ENCODE measurements at places on chromosomes 11 and 22.
A peak's percentile ranks its signal among the peaks of the same experiment; 100 is the strongest.

- no peak for DNase-seq
These were observed 26.2 kb upstream of the COMT start for GRCh38 chr22:19915287-19915954.

DNA sequence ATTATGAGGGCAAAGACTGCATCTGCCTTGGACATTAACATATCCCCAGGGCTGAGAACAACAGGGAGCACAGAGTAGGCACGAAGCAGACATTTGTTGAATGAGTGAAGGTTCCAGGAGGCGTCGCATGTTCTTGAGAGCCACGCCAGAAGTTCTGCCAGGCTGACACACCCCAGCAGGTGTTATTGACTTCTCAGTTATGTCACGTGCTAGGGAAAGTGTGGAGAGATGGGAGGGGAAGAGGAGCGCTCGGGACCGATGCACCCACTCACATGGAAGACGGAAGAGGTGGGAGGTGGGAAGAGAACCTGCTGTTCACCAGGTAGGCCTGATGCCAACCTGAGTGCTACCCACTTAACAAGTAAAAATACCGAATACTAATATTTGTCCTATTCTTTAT is 232.8 kb downstream of the LARGE1 start:
- no peak for DNase-seq

GRCh38 chr11:2799881-2800654 is 85.5 kb downstream of the CDKN1C start:
- DNase-seq = no peak

- DNase-seq = no peak
These were observed 394 bp downstream of the KIAA1671 start for GRCh38 chr22:24952837-24953383.

DNA sequence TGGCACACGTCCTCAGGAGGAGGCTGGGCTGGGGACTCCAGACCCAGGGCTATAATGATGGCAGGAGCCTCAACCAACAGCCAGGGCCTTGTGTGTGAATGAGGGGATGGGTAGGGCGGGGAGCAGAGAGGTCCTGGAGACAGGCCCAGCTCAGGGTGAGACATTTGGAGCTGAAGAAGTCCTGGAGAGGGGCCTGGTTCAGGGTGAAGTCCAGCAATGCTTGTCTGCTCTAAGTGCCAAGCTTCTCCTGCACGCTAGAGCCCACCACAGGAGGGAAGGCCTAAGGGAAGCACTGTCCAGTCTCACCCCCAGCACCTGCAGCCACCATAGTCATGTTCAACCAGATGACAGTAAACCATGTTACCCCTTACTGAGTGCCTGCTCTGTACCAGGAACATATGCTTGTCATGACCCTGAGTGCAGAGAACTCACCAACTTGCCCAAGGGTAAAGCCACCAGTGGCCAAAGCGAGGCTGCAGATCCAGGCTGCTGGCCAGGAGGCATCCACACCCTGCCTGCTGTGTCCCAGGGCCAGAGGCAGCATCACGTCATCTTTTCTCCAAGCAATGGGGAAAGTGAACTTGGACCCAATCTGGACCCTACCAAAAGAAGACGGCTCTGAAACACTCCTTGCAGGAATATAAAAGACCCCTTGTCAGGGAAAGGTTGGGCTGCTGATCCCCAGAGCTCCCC is 24.0 kb downstream of the LMO1 start:
- DNase-seq = no peak

GRCh38 chr11:70495351-70496310 is 97.3 kb downstream of the CTTN start:
- no peak for DNase-seq

GRCh38 chr11:75718419-75719339 is 1.0 kb downstream of the MOGAT2 start:
- DNase-seq = no peak

DNA sequence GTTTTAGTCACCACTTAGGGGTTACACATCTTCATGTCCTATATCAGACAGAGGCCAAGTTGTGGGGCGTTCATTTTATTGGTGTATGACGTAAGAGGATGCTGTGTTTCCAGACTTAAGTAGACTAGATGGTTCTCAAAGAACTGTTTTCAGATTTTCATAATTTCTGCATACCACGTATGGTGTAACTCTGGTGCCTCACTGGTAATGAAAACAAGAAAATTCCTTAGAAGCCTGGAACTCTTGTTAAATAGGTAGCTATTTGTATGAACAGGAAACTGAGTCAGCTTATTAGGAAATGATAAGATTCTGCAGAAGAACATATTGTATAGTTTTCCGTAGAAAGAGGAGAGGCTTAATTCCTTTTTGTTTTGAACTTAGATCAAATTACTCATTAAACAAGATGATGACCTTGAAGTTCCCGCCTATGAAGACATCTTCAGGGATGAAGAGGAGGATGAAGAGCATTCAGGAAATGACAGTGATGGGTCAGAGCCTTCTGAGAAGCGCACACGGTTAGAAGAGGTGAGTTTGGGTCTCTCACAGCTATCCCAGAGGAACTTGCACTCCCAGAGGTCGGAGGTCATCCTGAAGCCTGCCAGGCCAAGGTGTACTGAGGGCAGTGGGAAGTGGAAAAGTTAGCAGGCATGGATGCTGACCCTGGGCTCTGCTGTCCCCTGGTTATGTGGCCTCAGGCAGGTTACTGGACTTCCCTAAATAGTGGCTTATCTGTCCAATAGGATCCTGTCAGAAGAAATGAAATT is 3.9 kb downstream of the CDC45 start:
- DNase-seq = no peak

DNA sequence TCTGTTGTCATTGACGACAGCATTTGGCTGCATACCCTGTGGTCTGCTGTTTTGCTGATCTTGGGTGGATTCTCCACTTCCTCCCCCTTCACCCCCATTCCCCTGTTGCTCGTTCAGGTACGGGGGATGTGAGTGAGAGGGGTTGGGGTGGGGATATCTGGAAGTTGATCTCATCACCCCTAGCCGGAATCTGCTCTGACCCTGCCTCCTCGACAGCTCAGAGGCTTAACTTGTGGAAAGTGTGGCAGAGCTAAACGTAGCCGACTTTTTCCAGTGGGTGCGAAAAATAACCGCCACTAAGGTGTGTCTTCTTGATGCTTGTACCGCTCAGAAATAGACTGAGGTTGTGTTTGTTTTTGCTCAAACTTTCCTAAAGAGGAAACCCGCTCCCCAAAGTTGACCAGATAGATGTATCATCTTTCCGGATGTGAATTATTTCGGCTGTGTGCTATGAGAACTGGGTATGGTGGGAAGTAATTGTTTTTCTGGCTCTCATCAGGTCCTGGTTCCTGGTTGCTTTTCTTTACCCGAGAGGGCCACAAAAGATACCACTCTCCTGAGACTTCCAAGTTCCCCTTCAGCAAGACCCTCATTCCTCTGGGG is 6.6 kb downstream of the ZBTB16 start:
- DNase-seq = no peak

- no peak for DNase-seq
These were observed 33.0 kb downstream of the DDX6 start for GRCh38 chr11:118757876-118758399.

DNA sequence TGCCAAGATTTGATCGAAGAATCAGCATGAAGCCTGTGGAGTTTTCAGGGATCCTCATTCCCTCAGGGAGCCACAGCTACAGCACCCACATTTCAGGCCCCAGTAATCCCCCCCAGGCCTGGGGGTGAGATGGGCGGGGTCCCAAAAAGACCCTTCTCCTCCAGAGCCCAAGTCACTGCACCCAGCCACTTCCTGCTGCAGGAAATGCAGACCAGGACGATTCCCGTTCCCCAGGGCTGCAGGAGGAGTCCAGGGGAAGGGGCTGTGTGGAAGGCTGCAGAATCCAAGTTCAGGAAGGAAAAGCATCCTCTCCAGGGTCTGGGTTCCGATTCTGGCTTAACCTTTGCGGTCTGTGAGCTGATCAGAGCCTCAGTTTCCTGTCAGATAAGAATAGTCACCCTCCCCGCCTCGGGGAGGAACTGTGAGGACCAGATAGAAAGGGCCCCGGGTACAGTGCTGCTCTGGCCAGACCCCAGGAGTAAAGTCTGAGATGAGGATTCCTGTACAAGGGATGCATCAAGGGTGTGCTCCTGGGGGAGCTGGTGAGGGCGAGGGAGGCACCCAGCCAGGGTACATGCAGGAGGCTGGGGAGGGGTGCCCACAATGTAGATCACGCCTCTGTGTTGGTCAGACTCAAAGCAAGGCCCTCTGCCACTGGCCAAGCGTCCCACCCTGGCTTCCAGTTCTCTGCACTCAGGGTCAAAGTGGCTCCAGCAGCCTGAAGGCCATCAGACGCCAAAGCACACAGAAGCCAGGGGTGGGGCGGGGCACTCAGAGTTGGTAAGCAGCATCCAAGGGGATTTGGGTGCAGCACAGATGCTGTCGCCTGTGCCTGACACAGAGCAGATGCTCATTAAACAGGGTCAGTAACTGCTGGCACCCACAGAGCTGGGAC is 30.1 kb upstream of the TP53I11 start:
- no peak for DNase-seq

- peak; percentile 12 for DNase-seq
These were observed 514 bp upstream of the HDAC10 start for GRCh38 chr22:50251477-50252081.

DNA sequence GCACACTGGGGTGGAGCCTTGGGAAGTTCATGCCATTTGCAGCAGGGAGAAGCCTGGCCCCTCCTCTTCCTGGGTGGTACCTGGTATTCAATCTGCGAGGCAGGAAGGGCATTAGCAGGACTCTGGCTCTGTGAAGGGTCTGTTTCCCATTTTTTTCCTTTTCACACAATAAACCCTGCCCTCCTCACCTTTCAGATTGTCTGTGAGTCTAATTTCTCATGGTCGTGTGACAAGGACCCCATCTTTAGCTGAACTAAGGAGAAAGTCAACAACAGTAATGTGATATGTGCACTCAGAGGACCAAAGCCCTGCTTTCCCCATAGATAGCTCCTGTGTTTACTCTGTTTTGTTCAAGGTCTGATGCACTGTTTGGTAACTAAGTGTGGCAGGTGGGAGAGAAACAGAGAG is 26.6 kb upstream of the CASP4 start:
- DNase-seq = no peak

- DNase-seq = no peak
These were observed 21.7 kb upstream of the IFITM3 start for GRCh38 chr11:342328-342727.

DNA sequence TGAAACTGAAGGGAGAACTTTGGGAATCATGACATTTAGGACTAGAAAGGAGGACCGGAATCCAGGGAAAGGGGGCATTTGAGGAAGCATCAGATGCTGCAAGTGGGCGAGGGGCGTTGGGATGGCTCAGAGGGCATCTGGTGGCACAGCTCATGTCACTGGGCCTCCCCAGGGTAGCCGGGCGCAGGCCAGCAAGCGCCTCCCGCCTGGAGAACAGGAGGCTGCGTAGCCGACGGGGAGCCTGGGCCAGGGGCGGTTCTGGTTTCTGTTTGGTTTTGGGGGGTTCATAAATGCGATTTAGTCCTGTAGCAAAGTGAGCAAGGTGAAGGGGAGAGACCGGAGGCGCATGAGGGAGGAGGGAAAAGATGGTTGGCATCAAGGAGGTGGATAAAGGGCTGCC is 443 bp upstream of the ST14 start:
- DNase-seq = no peak

GRCh38 chr11:9868641-9869040 is 204.8 kb downstream of the SWAP70 start:
- no peak for DNase-seq

GRCh38 chr22:31187627-31188026 is 24.5 kb upstream of the LIMK2 start:
- no peak for DNase-seq

DNA sequence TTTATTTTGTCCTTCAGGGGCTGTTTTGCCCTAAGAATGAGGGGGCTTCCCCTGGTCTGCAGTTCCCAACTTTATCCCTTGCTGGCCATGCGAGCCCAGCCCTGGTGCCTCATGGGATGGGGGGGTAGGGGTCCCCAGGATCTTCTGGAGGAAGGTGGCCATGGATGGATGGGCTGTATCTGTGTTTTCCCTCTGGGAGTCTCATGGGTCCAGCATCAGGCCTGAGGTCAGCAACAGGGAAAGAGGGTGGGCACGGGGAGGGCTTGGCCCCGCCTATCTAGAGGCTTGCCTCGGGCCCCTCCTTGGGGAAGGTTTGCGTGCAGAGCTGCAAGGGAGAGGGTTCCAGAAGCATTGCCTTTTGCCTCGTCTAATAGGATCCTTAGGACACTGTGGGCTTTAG is 10.8 kb upstream of the ADORA2A start:
- DNase-seq = no peak

DNA sequence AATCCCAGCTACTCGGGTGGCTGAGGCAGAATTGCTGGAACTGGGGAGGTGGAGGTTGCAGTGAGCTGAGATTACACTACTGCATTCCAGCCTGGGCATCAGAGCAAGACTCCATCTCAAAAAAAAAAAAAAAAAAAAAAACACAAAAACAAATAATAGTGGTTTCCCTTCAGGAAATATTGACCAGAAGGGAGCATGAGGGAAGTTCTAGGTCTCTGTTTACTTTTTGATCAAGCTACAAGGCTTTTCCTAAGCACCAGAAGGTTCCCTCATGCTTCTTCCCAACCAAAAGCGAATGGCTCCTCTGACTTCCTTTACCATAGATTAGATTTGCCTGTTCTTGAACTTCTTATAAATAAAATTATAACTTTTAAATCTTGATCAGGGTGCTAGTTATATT is 18.3 kb downstream of the MYO18B start:
- no peak for DNase-seq

DNA sequence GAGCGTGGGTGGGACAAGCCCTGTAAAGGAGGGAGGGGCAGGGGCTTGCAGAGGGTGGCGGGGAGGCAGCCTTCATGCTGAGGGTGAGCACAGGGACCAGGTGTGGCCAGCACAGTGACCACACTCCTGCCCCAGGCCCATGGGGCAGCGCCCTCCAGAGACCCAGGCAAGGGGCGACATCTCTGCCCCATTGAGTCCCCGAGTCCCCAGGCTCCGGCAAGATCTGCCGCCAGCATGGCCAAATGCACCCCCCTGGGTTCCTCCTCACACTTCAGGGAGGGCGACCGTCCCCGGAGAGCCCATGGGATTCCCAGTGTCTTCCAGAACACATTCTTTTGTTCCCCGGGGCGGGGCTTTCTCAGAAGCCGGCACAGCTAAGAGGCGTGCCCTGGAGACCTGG is 362.5 kb downstream of the TBC1D22A start:
- DNase-seq = no peak

DNA sequence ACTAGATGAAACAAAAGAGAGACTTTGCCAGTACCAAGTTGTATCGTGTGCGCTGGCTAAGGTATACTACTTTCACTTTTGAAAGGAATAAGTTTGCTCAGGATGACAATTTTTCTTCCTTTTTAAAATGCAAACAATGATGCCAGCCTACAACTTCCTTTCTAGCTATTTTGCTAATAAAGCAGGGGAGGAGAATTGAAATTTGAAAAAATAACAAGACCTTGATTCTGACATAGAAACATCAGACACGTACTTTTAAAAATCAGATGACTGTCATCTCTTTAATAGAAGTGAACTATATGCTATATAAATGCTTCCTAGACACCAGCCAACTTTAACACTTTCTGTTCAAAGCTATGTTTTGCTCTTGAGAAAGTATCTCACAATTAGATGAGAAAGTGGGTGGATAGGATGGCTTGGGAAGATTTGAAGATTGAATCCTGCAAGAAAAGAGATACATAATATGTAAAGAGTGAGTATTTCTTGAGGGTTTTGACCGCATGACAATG is 41.7 kb upstream of the BLID start:
- no peak for DNase-seq

- DNase-seq = no peak
These were observed 22.6 kb downstream of the APLNR start for GRCh38 chr11:57214494-57214893.

All from naive thymus-derived CD8-positive, alpha-beta T cell (primary cell).